ENCODE measurements at places on chromosomes 6 and 20.

GRCh38 chr6:21327326-21328112, 266.0 kb upstream of the SOX4 start:
- DNase-seq: no peak

- no peak for DNase-seq
These were observed 124.5 kb downstream of the SNX5 start for GRCh38 chr20:17844133-17844429.

DNA sequence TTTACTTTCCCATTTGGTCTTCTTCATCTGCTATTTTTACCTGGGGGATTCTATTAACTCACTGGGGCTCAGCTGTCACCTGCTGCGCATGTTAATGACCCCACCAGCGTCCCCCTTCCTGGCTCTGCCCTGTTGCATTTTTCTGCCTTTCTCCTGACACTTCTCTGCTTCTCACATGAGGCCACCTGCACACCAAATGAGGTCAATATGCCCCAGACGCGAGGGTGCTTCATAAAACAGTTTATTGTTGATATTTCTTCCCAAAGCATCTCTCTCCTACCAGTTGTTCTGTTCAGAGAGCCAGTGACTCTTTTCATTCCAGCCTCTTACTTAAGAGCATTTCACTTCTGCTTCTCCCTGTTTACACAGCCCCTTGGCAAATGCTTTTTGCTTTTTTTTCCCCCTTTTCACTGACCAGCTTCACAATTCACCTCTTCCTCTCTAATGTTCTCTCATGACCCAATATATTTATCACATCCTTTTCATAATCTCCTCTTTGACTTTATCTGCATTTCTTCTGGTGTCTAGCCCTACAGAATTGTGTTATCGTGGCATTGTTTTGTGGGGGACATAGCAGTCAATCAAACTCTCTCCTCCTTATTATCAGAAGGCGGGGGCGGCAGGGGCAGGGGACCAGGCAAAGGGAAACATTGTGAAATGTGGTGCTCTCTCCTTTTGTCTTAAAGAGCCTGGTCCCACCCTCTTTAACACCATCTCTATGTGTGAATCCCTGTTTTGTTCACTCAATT, 545.8 kb upstream of the CITED2 start:
- no peak for DNase-seq

- DNase-seq: no peak
These were observed 36.5 kb downstream of the SCML4 start for GRCh38 chr6:107787589-107787960.

- DNase-seq: peak; percentile 49
These were observed 1.1 kb upstream of the ZBTB46 start for GRCh38 chr20:63831993-63832686.

DNA sequence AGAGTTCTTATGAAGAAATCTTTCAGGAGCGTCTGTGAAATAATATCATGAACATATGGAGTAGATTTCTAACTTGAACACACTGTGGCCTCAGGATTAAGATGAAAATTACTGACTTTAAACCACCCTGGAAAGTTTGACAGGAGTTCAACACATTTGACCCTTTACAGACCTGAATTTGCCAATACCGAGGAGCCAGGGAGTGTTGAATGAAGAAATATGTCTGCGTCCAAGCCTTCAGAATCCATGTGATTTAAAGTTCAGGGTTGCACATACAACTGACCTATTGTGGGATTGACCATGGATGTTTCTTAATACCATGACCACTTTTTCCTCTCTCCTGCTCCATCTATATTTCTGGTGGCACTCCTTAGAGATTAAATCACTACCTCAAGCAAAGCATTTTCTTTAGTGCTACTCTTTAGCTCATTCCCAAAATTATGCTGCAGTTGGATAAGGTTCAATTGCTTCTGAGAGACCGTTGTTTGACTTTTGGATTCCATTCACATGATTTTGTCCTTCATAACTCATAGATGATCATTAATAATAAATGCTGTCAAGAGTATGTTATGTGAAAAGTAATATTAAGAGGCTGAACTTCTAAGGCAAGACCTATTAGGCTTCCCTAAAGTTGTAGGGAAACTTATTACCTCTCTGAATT, 57.4 kb downstream of the PRL start:
- no peak for DNase-seq
